ENCODE measurements at places on chromosomes 1 and 21.

GRCh38 chr1:72063364-72064044 is 218.8 kb downstream of the NEGR1 start:
- DNase-seq, result no peak

GRCh38 chr1:7808253-7808844 is 24.3 kb downstream of the PER3 start:
- DNase-seq, result no peak

DNA sequence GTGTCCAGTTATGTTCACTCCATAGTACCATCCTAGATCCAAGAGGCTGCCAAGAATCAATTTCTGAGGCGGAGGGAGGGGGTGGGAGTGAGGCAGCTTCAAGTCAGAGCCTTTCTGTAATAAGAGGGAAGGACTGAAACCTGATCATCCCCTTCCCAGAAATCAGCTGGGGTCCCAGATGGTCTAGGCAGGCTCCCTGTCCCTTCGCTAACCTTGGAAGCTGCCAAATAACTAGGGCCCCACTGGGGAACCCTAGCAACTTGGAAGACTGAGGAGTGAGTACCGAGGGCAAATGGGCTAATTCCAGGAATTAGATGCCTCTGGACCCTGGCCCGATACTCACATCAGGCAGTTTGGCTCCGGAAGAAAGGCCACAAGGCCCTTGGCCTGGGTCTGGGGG is 113.3 kb downstream of the NAV1 start:
- no peak for DNase-seq

- no peak for DNase-seq
Measured at GRCh38 chr1:154975409-154976059, 1.1 kb downstream of the CKS1B start.

DNA sequence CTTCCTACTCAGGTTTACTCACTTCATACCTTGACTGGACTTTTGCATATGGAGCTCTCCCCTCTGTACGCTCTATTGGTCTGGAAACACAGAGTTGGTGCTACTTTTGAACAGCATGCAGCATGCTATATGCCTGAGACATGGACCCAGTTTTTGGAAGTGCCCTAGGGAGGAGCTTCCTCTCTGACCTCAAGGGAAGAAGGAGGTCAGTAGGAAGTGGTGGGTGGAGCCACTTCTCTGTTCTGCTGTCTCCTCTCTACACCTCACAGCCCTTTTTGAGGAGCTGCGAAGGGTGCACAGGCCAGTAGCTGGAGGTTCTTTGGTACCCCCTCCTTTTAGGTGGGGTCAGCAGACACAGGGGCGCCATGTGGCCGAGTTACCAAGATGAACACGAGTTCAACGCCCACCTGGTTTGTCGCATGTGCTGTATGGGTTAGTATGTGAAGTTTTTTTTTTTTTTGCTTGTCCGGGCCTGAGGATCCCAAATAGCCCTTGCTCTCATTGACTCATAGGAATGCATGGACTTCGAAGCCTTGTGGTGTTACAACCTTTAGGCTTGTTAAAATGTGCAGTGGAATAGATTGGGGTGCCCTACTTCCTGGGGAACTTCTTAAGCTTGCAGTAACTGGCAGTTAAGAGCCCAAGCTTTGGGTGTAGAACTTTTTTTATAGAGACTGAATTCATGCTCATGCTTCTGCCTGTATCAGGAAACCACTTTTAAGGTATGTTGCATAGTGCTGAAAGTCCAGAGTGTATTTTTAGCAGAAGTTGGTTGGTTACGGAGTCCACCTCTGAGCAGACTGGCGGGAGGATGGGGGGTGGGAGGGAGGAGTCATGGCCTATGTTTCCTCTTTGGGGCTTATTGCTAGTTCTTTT is 10.7 kb downstream of the MACF1 start:
- peak; percentile 46 for DNase-seq

- DNase-seq, result no peak
Measured at GRCh38 chr1:89739844-89740216, 81.0 kb upstream of the LRRC8D start.

DNA sequence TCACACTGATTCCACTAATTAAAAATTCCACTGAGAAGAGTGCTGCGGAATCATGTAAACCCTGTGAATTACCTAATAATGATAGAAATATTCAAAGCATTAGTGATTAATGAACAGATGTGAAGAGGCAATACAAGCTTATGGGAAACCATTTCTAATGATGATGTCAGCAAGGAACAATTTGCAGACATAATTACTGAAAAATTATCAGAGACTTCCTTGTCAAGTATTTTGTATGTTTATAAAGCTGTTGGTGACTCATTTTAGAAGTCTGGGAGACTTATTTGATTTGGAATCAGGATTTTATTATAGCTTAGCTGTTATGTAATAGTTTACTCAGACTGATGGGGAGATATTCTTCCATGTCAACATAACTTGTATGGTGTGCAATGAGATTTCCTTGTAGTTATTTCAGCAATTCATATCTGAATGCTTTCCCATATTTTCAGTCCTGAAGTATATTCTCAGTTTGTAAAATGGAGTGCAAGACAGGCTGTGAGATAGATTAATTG is 135.5 kb downstream of the TGFB2 start:
- no peak for DNase-seq

- no peak for DNase-seq
Measured at GRCh38 chr1:37724575-37724974, 32.3 kb downstream of the CDCA8 start.

- DNase-seq, result no peak
Measured at GRCh38 chr1:198157847-198158725, 1.3 kb downstream of the NEK7 start.

- DNase-seq, result no peak
Measured at GRCh38 chr21:37364722-37365121, 1.9 kb upstream of the DYRK1A start.

- no peak for DNase-seq
Measured at GRCh38 chr21:37257511-37257966, 9.6 kb downstream of the VPS26C start.

DNA sequence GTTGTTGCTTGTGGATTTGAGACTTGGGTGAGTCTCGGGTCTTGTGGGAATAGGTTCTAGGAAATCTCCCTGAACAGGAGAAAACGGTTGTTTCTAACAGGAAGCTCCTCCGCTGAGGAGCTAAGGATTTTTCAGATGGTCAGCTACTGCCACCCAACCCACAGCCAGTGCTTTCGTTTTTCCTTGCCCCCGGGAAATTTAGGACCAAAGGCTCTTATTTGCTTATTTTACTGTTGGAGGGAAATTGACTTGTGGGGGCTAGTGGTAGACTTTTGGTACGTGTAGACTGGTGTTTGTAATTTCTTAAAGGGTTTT is 792 bp downstream of the SNX7 start:
- no peak for DNase-seq

GRCh38 chr1:245332513-245332912 is 177.7 kb downstream of the KIF26B start:
- DNase-seq, result no peak

DNA sequence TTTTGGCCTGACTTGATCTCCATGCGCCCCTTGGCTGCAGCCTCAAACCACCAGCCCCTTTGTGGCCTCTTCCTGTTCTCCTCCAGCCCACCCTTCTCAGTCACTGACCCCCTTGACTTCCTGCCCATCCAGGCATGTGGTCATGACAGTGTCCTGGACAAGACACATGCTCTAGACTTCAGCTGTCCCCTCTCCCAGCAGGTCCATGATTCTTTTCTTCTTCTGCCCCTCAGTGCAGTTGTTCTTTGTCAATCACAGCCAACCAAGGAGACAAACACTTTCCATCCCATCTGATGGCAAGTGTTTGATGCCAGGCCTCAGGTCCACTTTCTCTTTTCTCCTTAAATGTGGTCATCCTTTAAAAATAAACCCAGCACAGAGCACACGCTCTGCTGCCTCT is 49.7 kb downstream of the SYT6 start:
- DNase-seq, result no peak

GRCh38 chr1:234755449-234755863 is 145.5 kb upstream of the IRF2BP2 start:
- no peak for DNase-seq

- no peak for DNase-seq
Measured at GRCh38 chr1:174740249-174740968, 259.3 kb upstream of the CACYBP start.

DNA sequence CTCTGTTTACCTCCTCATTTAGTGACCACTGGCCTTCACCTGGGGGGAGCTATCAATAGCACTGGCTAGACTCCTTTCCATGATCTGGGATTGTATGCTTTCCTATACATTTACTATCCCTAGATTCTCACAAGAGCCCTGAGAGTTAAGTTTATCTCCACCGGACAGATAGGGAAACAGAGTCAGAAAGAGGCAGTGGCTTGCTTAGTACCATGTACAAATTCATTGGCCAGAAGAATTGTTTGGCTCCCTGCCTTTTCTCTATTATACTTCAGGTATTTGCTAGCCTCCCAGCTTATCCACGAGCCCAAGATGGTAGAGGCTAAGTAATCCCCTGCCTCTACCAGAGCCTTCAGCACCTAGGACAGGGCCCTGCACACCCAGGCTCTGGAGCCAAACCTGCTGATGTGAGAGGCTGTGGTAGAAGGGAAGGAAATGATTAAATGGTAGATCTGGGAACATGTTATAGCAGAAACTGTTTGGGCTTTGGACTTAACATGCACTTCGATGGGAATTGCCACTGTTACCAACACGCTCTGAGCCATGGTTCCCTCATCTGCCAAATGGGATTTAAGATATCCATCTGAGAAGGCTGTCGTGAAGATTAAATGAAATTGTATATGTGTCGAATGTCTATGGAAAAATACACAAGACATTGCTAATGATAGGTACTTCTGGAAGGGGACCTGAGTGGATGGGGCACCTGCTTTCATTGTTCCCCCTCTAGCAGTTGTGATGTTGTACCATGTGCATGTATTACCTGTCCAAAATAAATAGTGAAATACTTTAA is 3.1 kb upstream of the BLACAT1 start:
- no peak for DNase-seq

DNA sequence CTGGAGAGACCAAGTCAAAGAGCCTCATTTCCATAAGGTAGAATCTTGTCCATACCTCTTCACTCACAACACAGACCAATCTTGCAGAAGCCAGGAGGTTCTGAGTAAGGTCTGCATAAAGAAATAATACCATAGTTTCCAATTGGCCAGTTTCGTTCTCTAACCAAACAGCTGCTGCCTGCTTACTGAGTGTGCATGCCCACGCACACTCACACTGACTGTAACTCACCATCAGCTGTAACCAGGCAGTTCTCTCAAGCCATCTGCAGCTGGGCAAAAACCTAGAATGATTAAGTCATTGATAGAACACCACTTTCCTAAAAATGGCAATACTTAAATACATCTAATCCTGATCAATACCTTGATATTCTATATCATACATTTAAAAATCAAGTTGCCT is 106.6 kb upstream of the VAV3 start:
- DNase-seq, result no peak

GRCh38 chr1:164728719-164729118 is 169.7 kb downstream of the PBX1 start:
- no peak for DNase-seq

DNA sequence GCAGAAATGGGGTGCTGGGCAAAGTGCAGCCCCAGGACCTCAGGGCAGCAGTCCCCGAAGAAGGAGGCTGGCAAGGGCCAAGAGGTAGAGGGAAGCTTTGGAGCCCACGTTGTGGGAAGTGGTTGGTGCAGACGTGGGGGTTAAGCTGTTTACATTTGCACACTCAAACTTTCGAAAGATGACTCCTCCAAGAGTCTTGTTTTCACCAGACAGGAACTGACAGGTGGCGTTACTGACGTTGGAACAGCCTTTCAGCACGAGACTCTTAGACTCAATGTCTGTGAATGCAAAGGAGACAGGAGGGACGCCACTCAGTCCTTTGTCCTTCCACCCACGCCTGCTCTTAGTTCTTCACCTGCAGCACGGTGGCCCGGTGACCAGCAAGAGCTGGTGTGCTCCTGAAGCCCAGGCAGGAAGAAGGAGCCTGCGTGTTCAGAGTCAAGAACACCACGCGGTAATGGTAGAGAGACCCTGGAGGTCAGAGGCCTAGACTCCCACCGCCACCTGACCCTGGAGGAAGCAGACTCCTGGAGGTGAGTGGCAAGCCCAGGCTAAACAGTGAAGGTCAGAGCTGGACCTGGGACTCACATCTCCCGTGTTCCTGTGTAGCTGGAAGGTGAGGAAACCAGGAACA is 15.9 kb downstream of the LYPD8 start:
- DNase-seq, result no peak

DNA sequence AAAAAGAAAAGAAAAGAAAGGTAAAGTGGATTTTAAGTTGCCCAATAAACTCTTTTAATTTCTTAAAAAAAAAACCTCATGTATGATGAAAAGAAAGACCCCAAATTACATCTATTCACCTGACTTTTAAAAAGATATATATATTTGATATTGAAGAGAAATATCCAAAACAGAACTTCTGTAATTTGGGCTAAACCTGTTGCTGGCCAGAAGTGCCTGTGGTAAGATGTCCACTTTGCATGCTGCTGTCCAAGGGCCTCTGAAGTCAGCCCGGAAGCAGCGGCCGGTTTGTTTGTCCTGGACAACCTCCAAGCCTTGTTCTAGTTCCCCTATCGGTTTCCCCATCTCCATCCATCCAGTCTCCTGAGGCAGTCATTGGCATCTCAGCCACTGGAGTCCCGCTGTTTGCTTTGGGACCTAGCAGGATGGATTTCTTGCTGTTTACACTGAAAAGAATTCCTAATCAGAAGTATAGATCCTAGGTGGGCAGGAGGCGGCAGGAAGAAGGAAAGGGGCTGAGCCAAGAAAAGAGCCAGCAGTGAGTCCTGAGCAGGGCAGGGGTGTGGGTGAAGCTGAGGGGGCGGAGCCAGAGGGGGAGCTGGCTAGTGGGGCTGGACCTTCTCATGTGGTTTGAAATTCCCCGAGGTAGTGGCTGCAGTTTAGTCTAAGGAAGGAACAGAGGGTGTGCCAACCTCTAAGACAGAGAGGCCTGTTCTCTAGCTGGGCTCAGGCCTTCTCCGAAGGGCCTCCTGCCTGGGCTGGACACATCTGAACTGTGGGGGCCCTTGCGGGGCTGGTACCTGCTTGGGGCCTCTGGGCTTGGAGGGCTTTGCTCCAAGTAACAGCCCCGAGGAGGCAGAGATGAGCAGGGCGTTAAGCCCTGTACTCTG is 3.3 kb downstream of the NCMAP start:
- no peak for DNase-seq

GRCh38 chr1:118992868-118993699 is 4.9 kb upstream of the TBX15 start:
- no peak for DNase-seq

Data from GM12892 (cell line).